ENCODE measurements at places on chromosomes 13 and 19.

- DNase-seq: no peak
These were observed 552 bp upstream of the GRWD1 start for GRCh38 chr19:48445256-48445605.

DNA sequence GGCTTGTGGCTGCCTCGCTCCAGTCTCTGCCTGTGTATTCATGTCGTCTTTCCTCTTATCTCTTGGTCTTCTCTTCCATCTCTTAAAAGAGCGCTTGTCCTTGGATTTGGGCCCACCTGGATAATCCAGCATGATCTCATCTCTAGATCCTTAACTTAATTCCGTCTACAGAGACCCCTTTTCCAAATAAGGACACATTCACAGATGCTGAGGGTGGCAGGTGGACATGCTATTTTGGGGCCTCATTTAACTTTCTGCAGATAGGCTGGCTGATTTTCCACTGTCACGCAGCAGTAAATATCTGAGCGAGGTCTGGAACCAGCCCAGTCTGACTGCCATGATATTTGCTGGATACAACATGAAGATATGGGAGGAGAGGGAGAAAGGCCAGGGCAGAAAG, 41.5 kb upstream of the TSHZ3 start:
- no peak for DNase-seq

GRCh38 chr13:33031277-33031676, 15.1 kb downstream of the KL start:
- no peak for DNase-seq

GRCh38 chr19:28242317-28242927, 970.5 kb downstream of the UQCRFS1 start:
- DNase-seq: no peak

DNA sequence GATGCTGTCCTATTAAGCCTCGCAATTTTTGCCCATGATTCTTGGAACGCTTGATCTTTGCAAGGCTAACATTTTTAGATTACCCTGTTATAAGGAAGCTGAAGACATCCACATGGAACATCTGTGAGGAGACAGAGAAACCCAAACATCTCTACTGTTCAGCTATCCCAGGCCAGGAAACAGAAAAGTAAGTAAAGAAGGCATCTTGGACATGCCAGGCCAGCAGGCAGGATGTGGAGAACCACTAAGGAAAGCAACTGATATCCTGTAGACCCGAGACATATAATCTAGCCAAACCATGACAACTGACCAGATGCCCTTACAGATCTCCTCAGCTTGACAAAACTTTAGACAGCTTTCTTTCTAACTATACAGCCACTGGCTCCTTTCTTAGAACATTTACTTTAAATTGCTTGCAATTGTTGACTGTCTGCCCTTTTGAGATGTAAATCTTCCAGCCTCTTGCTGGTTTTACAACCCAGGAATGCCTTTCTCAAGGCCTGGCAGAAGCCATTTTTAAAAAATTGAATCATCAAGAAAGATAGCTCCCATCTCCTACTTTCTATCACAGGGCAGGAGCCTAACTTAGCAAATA, 255.8 kb upstream of the DACH1 start:
- no peak for DNase-seq
